Stimulated activated CD4-positive, alpha-beta T cell treated with anti-CD3 and anti-CD28 coated beads, Interleukin-1b, Interleukin-23, amount 100 ng/mL, for 1 hour (primary cell): ENCODE measurements at places on chromosomes 3 and 15.

- no peak for DNase-seq
Measured at GRCh38 chr3:130757611-130758150, 11.1 kb upstream of the PIK3R4 start.

- no peak for DNase-seq
Measured at GRCh38 chr15:41661078-41661517, 893 bp downstream of the MGA start.

GRCh38 chr3:20136231-20136630, 49.8 kb downstream of the SGO1 start:
- DNase-seq, result no peak

- DNase-seq, result no peak
Measured at GRCh38 chr3:23035927-23036640, 167.0 kb upstream of the UBE2E2 start.

DNA sequence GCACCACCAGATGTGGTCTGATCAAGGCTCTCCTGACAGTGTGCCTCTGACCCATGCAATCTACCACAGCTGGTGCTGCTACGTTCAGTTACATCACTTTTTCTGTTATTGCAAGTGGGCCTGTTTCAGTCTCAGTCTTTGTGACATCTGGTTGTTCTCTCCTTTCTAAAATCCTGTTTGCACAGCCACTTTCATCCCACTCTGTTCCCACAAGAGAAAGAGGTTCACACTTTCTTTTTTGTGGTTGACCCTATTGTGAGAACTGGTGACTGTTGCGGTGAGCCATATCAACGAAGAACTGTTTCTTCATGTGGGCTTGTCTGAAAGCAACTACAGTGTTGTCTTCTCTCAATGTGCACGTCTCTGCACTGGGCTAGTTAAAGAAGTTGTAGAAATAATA, 342.8 kb upstream of the ARPP21 start:
- DNase-seq, result no peak

DNA sequence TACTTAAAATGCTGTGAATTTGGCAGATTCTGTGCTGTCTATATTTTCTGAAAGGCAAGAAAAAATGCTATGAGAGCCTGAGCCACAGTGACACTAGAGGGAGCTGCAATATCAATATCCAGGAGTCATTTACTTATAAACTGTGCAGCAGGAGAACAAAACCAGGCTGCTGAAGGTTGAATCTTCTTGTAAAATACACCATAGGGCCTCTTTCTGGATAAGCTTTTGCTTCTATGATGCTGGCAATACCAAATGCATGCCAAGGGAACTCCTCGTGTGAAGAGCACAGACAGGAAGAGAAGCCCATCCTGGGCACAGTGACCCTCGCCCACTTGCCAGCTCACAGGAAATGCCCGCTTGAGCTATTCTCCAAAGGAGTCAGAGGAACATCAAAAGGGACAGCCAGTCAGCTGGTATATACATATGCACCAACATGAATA, 48.0 kb upstream of the TSPAN3 start:
- DNase-seq, result no peak
